ENCODE measurements at places on chromosomes 5 and 9.

DNA sequence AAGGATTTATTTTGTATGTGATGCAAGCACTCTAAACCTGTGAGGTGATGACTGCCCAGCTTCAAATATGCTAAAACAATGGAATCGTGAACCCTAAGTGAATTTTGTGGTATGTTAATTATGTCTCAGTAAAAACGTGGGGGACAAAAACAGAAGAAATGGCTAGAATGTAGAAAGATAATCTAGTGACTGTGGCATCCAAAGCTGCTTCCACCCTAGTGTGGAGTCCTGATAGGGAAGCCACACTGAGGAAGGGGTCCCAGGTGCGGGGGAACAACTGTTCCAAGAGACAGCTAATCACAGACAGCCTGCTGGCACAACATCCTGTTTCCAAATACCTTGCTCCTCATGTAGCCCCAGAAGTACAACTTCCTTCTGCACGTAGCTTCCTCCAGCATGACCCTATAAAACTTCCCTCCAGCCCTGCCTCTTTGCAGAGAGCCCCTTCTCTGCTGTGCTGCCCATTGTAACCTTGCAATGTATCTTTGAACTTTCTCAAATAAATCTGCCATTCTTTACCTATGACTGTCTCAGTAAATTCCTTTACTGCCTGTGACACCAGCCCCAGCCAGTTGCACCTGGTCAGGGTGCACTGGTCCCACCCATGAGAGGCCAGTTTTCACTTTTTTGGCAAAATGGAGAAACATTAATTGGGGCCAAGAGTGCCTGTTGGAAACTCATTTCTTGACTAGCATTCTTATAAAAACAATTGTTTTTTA lies 4.9 kb downstream of the GMCL2 start:
- DNase-seq, result no peak

DNA sequence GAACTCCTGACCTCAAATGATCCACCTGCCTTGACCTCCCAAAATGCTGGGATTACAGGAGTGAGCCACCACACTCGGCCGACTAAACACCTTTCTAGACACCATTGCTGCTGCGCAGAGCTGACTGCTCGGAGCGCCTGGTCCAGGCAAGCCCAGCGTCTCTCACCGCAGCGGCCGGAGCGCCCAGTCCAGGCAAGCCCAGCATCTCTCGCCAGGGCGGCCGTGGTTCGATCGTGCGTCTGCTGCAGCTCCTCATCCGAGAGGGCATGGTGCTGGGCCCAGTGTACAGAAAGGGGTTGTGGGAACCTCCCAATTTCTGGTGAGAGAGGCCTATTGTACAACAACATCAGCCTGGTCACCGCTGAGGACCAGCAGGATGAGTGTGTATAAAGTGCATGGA lies 109.5 kb upstream of the RAPGEF1 start:
- DNase-seq, result no peak

- peak; percentile 83 for DNase-seq
These were observed 17.8 kb upstream of the DPM2 start for GRCh38 chr9:127955294-127956015.

GRCh38 chr5:168947212-168947868 lies 353.6 kb downstream of the SLIT3 start:
- peak; percentile 59 for DNase-seq

GRCh38 chr9:99109522-99109921 lies 4.6 kb downstream of the TGFBR1 start:
- DNase-seq, result no peak

- DNase-seq, result no peak
These were observed 5.0 kb upstream of the TMEM268 start for GRCh38 chr9:114606068-114606467.

GRCh38 chr9:130396581-130396980 lies 48.2 kb upstream of the ASS1 start:
- no peak for DNase-seq

All from head of caudate nucleus (tissue), 42 donors.